Activated T-cell treated with anti-CD3 and anti-CD28 coated beads, Interleukin-2, amount 50 U/mL, for 24 hours (primary cell): ENCODE measurements at places on chromosomes 13 and 19.

GRCh38 chr19:56423985-56424353, 19.8 kb downstream of the ZNF583 start:
- no peak for DNase-seq

DNA sequence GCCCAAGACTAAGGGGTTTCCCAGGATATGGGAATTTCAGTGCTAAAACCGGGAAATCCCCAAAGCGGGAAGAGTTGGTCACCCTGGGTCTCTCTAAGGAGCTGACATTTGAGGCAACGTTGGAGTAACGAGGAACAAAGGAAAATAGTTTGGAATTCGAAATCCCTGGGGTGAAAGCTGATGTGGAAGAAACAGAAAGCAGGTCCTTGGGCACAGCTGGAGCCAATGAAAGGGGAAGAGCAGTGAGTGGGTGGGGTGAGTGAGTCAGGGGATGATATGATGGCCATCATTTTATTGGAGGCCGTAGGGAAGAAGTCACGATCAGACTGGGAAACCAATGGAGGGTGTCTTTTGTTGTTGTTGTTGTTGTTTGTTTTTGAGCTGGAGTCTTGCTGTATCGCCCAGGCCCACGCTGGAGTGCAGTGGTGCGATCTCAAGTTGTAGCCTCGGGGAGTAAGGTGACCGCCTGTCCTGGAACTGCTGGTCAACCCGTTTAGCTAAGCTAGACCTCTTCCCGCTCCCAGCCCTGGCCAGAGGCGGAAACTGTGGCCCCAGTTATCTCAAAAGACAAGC, 3.4 kb upstream of the RFX2 start:
- no peak for DNase-seq

GRCh38 chr19:6790194-6791128, 18.0 kb downstream of the VAV1 start:
- DNase-seq: no peak

DNA sequence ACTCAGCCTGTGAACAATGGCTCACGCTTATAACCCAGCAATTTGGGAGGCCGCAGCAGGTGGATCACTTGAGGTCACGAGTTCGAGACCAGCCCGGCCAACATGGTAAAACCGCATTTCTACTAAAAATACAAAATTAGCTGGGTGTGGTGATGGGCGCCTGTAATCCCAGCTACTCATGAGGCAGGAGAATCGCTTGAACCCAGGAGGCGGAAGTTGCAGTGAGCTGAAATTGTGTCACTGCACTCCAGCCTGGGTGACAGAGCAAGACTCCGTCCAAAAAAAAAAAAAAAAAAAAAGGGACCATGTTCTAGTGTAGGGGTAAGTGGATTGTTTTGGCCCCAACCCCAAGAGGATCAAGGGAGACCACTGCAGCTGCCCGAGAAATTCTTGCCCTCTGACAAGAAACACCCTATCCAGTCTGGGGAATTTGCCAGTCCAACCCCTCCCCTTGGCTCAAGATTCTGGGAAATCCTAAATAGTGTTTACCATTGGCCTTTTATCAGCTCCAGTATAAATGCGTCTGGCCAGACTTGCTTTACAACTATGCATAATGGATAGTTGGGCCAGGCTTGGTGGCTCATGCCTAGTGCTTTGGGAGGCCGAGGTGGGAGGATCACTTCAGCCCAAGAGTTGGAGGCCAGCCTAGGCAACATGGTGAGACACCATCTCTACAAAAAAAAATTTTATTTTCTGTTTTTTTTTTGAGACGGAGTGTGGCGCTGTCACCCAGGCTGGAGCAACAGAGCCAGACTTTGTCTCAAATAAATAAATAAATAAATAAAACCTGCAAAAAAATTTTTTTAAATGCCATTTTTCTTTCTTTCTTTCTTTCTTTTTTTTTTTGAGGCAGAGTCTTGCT, 5.1 kb upstream of the DHDH start:
- no peak for DNase-seq

DNA sequence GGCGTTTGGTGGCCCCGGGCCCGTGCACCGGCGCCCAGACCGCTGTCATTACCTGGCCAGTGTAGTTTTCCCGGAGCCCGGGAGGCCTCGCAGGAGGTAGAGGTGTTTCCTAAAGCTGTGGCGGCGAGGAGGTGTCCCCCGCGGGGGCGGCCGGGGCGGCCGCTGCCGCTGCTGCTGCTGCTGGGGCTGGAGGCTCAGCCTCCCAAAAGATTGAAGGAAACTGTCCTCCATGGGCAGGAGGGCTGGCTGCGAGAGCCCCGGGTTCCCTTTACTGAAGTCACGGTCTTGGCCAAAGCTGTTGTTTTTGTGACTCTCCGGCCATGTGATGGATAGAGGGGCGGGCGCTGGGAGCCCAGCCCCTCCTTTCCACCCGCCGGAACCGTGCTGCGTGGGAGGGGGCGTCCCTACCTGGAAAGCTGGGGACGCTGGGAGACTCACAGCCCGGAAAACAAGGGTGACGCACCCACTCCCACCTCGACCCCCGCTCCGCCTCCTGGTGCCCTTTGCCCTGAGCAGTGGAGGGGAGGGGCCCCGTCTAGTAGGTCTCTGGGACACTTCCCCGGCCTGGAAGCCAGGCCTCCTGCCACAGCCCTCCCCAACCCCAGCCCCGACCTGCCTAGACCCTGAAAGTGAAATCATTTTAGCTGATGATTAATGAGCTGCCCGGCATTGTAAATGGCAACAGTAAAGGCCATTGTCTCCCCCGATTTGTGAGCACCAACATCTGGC, at the start of gene N4BP2L1:
Gene N4BP2L1 (minus strand): TSS at position 279 of the 729 bp plus-strand sequence. CDS start 48 bp downstream, at position 231.
- DNase-seq: peak; percentile 87

GRCh38 chr13:111865046-111865445, 201.9 kb upstream of the SOX1 start:
- DNase-seq: no peak

DNA sequence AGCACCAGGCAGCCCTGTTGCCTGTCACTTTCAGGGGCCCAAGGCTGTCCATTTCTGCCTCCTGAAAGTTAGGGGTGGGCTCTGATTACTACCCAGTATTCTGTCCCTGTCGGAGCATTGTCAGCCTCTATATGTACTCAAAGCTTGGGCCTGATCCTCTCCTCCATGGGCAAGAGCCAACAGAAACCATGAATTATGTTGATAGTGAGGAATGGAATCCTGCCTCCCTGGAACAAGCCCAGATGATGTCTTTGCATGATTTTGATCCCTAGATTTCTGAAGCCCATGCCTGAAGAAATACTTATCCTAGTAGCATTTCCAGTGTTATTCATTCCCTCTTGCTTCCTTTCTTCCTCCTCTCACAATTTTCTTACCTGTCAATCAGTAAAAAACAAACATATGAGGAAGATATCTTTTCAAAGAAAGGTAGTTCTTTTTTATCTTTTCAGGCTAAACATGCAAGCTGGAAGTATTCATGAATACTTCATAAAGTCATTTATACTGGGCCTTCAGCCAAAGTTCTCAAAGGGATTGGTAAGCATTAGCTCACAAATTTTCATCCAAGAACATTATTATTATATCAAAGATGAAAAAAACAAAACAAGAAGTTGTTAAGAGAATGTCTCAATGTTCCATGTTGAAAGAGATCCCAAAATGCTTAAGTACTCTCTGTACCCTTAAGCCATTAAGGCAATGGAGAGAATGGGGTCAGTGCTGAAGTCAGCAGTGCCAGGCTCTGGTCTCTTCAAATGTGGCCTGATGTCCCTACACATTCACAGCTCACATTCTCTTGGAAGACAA, 171.7 kb downstream of the NHLRC3 start:
- no peak for DNase-seq

GRCh38 chr19:49498475-49498874, 2.2 kb downstream of the RPS11 start:
- peak; percentile 46 for DNase-seq

DNA sequence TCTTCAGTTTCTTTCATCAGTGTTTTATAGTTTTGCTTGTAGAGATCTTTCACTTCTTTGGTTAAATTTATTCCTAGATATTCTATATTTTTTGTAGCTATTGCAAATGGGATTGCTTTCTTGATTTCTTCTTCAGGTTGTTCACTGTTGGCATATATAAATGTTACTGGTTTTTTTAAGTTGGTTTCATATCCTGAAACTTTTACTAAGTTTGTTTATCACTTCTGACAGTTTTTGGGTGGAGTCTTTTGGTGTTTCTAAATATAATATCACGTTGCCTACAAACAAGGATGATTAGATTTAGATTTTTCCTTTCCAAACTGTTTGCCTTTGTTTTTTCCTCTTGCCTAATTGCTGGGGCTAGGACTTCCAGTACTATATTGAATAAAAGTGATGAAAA, 109.7 kb downstream of the PAN3 start:
- no peak for DNase-seq

DNA sequence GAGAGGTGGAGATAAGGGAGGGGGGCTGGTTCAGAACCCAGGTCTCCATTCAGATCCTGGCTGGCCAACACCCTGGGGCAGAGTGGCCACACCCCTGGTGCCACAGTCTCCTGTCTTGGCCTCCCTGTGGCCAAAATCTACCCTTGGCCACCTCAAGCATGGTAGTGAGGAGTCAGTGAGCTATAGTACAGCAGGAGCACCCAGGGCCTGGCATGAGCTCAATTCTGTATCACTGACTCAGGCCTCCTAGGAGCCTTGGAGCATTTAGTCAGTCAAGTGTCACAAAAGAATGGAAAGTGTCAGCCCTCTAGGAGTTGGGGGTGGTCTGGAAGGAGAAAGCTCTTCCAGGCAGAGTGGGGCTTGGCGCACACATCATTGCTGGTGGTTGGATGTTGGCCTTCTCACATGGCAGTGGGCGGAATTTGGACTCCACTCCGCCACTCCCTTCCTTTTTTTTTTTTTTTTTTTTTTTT, 6.6 kb upstream of the CD79A start:
- peak; percentile 53 for DNase-seq

DNA sequence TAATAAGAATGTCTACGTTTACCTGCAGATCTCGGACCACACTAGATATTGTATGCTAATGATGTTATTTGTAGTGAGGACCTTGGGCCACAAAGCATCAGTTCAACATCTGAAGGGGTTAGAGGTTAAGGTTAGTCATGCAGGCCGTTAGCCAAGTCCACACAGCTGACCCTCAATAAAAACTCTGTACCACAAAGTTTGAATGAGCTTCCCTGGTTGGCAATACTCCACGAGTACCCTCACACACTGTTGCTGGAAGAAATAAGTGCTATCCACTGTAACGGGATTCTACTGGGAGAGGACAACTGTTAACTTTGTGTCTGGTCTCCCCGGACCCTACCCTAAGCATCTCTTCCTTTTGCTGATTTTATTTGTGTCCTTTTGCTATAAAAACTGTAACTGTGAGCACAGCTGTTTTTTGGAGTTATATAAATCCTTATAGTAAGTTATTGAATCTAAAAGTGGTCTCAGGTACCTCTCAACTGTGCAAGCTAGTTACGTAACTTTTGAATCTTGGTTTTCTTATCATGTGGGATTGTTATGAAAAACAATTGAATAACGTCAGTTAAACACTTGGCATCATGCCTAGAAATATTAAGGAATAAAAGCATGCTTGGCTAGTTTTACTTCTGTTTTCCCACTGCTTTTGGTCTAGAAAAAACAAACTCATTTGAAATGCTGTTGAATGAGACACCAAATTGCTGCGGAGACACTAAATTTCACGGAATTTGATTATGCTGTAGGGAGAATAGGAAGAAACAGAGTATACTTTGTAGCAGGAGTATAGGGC, 181.5 kb downstream of the DNAJC3 start:
- no peak for DNase-seq

GRCh38 chr13:38180670-38181069, 169.0 kb upstream of the UFM1 start:
- DNase-seq: no peak

DNA sequence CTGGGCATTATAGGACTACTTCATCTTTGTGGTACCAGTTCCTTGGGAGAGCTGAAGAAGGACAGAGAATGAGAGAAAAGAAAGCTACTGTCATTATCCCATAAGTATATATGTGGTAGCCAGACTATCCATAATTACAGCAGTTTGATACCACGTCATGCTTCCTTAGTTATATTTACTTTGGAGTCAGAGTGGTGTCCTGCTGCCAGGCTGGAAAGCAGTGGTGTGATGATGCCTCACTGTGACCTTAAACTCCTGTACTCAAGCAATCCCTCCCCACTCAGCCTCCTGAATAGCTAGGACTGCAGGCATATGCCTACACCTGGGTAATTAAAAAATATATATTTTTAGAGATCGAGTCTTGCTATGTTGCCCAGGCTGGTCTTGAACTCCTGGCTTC, 57.8 kb downstream of the WTIP start:
- DNase-seq: no peak

DNA sequence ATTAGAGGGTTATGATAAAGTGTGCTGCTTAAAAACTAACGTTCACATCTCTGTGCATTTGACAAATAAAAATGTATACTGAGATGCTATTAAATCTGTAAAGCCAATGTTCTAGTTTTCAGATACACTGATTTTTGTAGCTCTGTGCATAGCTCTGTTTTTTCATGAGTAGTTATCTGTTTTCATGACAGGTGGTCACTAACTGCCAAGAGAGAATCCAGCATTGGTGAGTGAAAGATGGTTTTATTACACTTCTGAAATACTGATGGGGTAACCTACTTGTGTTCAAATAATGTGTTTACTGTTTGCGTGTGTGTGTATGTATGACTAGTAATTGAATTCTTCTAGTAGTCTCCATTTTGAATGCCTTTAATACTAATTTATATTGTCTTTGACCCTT, 29.0 kb downstream of the URI1 start:
- DNase-seq: no peak

DNA sequence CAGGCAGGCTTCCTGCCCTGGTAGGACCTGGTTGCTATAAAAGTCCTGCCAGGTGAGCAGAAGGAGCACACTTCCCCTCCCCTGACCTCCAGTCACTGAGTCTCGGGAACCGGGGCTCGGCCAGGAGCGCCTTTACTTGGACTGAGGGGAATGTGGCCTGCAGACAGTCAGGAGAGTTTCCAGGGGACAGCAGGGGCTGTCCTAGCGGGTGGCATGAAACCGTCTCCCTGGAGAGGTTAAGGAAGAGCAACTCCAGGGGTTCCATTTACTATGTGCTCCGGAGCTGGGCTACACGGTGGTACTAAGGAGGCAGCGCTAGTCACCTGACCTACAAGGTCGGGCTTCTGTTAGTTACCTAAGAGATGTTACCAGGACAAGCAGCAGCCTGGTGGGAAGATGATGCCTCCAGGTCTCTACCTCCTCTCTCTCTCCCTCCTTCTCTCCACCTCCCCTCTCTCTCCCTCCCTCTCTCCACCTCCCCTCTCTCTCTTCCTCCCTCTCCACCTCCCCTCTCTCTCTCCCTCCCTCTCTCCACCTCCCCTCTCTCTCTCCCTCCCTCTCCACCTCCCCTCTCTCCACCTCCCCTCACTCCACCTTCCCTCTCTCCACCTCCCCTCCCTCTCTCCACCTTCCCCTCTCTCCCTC, 4.1 kb upstream of the CNOT3 start:
- no peak for DNase-seq
